ENCODE measurements at places on chromosomes 3 and 15.

- DNase-seq: no peak
Measured at GRCh38 chr3:12275974-12276650, 12.8 kb upstream of the PPARG start.

GRCh38 chr3:43759938-43760337, 69.2 kb downstream of the ABHD5 start:
- DNase-seq: no peak

- DNase-seq: no peak
Measured at GRCh38 chr3:159039286-159039685, 237.4 kb downstream of the MFSD1 start.

DNA sequence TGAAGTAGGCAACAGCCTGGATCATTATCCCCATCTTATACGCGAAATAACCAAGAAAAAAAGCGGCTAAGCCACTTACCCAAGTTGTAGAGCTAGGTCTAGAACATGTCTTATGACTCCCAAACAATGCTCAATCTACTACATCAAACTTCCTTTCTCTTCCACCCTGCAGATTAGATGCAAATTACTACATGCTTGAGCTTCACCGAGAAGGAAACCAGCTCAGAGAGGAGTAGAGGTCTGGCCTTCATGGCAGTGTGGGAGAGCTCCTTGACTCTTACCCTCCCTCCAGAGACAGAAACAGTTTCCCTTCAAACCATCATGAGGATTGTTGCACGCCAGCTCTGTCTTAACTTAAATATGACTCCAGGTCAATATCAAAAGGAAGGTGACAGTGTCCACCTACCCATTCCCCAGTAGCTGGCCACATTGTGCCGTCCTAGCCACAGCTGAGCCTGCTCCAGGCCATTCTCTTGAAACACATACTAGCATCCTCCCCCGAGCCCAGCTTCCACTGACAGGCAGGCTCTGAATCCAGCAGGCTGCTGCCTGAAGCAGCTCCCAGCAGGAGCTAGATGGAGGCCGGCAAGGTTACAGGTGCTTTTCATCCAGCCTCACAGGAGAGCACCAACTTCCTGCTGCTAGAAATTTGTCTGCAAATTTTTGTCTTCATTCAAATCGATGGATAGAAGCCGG, 56.8 kb downstream of the CPN2 start:
- DNase-seq: no peak

GRCh38 chr3:159819676-159820075, 169.0 kb upstream of the IL12A start:
- DNase-seq: no peak

- no peak for DNase-seq
Measured at GRCh38 chr3:192186498-192186897, 540.8 kb downstream of the FGF12 start.

DNA sequence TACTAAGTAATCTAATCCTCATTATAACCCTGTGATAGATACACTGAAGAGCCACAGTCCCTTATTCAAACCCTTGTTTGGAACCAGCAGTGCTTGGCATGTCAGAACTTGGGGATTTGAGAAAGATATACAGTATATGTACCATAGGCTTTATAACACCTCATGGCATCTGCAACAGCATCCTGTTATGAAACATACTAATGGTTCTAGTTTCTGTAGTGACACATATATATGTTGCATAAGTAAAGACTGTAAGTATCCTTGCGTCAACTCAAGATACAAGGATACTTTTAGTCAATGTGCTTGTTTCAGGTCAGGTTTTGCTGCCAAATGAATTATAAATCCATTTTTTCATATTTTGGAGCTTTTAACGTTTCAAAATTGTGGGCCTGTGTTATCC, 58.5 kb downstream of the CCNL1 start:
- DNase-seq: no peak

GRCh38 chr3:127613406-127613805, 15.2 kb downstream of the MCM2 start:
- no peak for DNase-seq

DNA sequence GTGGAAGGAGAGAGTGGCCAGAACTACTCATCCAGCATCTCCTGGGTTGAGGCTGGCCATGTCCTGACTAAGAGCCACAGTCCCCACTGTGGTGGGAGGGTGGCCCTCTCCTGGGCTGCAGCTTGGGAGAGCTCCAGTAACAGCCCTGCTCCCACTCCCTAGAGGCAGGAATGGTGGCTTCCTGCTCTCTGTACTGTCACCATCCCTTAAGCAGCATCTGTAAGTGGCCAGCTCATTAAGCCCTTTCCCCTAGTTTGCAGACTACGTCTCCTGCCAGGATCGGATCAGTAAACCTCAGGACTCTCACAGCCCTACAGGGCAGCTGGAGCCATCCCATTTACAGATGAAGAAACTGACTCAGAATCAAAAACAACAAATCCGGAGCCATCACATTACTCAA, 30.5 kb downstream of the DNAJB8 start:
- no peak for DNase-seq
